Progenitor cell of endocrine pancreas (in vitro differentiated cells): ENCODE measurements at places on chromosomes 1 and 21. TPM values are rescaled to one million over a fixed set of nuclear protein-coding genes. Genes with fewer than 3 reads are reported as not detected.

GRCh38 chr1:205565799-205566198 is 61.3 kb downstream of the CDK18 start:
- DNase-seq = no peak

DNA sequence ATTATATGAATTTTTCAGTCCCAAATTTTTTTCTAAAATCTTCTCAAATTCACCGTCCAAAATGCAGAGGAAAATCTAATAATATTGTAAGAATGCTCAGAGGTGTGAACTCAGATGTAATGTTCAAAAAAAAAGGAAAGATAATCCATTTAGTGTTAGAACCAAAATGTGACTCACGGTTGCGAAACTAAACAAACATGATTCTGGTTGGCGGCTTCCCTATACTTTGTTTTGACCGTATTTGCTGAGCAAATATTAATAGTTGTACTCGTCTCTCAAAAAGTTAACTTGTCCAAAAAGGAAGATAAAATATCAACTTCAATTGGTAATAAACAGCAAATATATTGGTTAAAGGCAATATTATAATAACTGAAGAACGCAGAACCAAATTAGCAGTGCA is 34.4 kb downstream of the ZSWIM5 start:
- DNase-seq = no peak

DNA sequence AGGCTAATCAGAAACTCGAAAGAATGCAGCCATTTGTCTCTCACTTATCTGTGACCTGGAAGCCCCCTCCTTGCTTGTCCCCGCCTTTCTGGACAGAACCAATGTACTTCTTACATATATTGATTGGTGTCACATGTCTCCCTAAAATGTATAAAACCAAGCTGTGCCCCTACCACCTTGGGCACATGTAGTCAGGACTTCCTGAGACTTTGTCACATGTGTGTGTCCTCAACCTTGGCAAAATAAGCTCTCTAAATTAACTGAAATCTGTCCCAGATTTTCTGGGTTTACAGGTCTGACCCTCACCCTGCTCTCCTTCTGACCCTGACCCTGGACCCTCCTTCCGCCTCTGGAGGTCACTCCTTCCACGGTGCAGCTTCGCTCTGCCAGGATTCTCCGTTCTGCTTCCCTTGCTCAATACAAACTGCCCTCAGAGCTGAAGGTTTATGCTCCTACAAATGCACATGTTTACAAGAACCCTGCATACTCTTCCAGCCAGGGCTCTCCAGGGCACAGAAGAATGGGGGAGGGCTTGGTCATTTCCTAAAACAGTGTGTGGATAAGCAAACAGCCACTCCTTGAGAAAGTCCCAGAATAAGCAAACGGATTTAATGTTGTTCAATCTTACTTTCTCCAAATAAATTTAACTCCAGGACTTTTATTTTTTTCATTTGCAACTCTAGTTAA is 160.5 kb downstream of the ACTL8 start:
- DNase-seq = no peak

DNA sequence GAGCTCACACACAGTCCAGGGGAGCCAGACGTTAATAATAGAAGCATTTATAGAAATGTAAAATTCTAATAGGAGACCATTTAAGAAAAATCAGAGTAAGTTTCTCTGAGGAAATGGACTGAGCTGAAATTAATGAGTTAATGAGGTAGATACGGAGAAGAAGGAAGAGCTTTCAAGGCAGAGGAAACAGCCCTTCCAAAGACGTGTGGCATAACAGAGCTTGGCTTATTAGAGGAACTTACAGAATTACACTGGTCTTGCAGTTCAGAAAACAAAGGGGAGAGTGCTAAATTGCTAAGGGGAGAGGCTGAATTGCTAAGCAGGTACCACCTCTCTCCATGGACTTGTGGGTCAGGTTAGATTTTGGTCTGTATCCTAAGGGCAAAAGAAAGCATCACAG is 8.2 kb upstream of the PIGK start:
- no peak for DNase-seq

Gene NUP133
- total RNA-seq = 53.5 and 54.6 TPM in 2 replicates

Gene MYBPH
- total RNA-seq = not detected in 2 replicates

Gene KDF1
- total RNA-seq = 22.2 and 26.1 TPM in 2 replicates

DNA sequence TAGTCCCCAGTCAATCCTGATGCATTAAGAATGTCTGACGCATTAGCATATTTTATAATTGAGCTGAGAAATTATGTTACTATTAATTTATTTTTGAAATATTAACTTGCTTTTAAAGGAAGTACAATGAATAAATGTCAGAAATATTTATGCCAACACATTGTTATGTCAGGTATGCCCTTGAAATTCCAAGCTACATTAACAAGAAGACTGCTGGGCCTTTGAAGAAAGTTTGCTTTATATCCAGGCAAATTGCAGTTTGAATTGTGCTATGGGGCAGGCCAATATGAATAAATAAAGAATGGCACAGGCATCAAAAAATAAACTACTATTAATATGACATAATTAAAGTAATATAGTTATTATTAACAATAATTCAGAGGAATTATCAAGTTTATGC is 1391.3 kb downstream of the PLA2G4A start:
- DNase-seq = no peak

Gene LMNA
- 83.5 and 92.7 TPM in 2 replicates for total RNA-seq

- no peak for DNase-seq
These were observed 25.6 kb downstream of the RAB4A start for GRCh38 chr1:229296541-229296941.

DNA sequence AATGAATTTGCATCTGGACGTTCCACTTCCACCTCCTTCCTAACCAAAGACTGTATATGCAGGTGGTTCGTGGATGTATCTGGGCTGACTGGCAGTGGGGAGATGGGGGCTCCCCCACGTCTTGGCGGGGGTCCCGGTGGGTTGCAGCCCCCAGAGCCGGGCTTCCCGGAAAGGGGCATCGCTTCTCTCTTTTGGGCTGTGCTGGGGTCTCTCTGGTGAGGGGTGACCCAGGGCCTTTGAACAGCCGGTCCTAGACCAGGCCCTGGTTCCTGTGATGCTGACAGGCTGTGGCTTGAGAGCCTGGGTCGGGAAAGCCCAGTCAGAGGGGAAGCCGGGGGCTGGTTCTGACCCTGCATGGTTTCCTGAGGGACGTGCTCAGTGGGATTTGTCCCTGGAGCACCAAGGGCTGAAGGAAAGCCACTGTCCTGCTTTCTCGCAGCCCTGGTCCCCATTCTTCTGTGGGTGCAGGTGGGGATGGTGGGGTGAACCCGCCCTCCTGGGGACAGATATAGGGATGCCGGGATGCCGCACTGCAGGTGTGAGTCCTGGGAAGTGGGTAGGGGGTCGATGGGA is 29.8 kb downstream of the COL18A1 start:
- DNase-seq = no peak

DNA sequence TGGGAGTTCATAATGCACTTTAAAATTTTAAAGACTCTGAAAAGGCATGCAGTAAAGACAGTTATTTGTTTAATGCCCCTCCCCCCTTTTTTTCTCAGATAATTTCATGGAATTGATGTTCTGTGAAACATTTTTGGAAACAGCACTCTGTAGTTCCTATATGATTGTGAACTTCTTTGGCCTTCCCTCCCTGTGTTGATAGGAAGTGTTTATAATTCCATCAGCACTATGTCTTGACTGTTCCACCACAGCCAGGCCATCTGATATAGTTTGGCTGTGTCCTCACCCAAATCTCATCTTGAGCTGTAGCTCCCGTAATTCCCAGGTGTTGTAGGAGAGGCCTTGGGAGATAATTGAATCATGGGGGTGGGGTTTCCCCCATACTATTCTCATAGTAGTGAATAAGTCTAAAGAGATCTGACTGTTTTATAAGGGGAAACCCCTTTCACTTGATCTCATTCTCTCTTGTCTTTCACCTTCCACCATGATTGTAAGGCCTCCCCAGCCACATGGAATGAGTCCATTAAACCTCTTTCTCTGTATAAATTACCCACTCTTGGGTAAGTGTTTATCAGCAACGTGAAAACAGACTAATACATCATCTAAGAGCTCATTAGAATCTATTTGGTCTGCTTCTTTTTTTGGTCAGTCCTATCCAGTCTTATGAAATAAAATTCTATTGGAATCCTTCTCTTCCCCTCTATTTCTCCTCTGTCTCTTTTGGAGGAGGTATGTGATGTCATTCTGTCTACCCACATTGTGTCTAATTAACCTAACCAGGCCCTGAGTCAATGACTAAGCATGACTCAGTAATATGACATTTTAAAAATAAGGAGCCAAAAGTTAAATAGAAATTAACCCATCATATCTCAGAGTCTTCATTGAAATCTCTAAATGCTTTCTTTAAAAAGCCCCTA is 8.9 kb downstream of the CCDC185 start:
- DNase-seq = no peak

Gene PLEKHG5
- total RNA-seq = 72.3 and 77.0 TPM in 2 replicates

GRCh38 chr1:70628973-70629372 is 217.9 kb downstream of the CTH start:
- DNase-seq = no peak

DNA sequence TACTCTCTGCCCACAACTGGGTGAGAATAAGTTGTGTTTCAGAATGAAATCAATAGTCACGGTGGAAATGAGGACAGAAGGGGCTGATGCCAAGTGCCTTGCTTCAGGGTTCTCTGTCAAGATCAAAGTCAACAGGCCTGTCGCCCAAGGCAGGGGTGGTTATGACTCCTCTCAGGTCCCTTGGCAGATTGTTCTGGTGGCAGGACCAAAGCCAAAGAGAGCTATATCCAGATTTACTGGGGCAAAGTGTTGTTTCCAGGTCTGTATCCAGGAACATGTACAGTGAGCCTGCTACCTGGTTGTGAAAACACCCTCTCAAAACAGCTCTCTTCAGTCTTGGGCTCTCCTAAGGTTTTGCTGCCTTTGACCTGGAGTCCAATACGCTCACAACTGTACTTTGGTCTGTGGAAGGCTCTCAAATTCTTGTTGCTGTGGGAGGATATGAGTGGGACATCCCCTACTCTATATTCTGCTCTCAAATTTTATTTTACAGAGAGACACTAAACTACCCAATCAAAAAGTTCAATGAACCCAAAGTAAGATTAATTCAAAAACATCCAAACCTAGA is 175.1 kb upstream of the ETV3 start:
- DNase-seq = no peak

Gene OR2L3
- not detected in 2 replicates for total RNA-seq

DNA sequence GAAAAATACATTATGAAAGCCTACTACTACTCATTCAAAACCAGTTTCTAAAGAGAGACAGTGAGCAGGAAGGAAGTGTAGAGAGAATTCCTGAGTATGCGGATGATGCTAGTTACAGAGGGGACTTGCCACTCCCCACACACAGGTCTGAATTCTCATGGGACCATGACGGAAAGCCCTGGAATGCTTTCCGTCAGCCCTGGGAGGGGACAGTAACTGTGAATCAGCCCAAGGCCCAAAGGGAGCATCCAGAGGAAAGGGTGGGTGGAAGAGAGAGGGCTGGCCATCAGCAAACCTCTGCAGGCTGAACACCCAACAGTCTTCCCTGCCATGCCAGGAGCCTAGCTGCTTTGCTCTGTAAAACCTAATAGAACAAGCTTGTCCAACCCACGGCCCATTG is 36.4 kb downstream of the RCSD1 start:
- DNase-seq = no peak

Gene SERTAD4
- total RNA-seq = 1.1 and 1.8 TPM in 2 replicates

DNA sequence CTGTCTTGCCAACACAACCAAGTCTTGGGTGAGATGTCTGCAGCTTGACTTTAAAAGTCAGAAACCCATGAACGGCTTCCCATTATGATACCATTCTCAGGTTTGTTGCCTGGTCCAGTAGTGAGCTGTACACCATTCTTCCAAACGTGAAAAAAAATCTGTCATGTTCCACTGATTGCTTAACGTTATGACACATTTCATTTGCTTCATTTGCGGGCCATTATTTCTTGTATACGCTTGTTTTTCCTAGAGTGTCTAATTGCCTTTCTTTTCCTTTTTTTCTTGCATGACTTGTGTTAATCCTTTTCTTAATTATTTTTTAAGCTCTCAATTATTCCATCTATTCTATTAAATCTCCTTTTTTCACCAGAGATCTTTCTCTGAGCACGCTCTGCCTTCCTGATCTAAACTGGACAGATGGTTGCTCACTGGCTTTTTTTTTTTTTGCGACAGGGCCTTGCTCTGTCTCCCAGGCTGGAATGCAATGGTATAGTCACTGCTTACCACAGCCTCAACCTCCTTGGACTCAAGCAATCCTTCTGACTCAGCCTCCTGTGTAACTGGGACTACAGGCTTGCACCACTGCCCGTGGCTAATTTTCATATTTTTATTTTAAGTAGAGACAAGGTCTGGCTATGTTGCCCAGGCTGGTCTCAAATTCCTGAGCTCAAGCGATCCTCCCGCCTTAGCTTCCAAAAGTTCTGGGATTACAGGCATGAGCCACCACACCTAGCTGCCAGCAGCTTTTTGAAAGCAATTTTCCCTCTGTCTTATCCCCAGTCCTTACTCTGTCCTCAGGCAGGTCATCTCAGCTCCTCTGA is 31.7 kb upstream of the CAMTA1 start:
- DNase-seq = no peak

- DNase-seq = no peak
These were observed 6.9 kb upstream of the A3GALT2 start for GRCh38 chr1:33327587-33328325.

DNA sequence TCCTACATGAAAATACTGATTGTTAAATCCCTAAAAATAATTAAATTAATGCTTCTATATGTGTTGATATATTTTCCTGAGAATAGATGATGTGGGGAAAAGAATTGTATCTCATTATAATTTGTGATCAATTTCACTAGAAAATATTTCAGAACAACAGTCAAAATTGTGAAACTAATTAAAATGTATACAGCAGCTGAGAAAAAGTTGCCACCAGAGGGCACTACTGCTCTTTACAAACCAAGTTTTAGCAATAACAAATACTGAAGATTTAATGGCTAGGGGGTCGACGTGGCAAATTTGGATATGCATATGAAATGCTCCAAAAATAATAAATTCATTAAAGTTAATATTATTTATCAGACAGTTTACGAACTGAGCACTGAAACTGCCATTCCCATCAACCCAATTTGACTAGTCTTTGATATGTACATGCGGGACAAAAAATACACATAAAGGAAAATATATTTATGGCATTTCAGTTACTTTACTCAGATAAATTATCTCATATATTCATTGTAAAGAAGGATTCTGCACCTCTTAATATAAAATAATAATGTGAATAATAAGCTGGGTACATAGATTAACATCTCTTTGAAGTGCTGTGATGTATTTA is 96.3 kb upstream of the TMPRSS15 start:
- peak; percentile 37 for DNase-seq

Gene VTCN1
- total RNA-seq = 1.4 and 1.8 TPM in 2 replicates

DNA sequence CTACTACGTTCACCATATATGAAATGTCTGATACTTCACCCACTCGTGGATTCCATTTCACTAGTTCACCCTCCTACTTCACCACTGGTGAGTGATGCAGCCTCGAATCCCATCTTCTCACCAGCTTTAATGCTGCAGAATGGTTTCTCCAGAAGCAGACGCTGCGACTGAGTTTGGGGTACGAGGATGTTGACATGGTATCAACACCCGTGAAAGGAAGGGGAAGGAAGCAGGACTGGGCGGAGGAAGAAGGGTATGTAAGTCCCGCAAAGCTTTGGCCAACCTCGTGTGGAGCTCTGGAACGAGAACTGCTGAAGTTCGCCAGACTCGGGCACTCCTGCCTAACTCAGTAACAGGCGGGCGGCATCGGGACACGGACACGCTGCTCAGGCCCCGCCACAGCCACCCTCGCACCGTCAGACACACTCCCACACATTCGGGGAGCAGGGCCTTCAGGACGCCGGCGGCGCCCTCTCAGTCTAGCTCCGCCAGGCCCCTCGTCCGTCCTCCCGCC is 833 bp upstream of the DIP2A start:
- DNase-seq = peak; percentile 19
